ENCODE measurements at places on chromosomes 7 and 10. TPM values are rescaled to one million over a fixed set of nuclear protein-coding genes. Genes with fewer than 3 reads are reported as not detected.

GRCh38 chr7:116610210-116610609, 61.8 kb upstream of the MET start:
- no peak for DNase-seq

DNA sequence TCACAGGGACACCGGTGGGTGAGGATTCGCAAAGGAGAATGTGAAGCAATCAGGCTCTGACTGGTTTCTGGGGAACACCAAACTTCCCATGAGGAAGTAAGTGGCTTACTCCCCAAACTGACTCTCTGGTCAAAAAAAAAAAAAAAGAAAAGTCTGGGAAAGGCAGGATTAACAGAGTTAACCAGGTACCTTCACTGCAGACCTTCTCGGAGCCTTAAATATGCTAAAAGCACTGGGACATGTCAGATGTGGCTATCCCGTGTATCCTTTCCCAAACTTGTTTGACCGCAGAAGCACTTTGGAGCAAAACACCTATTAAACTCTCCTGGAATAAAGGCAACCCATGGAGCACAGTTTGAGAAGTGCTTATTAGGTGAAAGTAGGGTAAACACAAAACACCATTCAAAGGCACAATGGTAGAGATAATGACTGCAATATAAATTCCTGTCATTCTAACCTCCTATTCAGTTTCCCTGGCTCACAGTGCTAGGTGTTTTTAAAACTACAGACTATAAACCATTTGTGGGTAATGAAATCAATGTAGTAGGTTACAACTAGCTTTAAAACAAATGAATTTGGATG, 44.1 kb upstream of the MXI1 start:
- no peak for DNase-seq

DNA sequence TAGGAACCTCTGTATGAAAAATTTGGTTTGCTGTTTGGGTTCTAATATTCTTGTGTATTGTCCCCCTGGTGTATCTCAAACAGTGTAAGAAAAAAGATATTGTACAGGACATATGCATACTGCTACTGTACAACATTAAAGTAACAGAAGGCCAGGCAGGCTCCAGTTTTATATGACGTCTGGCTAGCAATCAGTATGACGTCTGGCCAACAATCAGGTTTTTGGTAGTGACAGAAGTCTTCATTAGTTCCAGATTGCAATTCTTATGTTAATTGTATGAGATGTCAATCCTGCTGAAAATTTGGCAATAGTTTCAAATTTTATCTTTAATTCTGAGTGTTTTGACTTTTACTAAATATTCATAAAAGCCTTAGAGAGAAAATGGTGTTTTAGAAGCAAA, 67.9 kb upstream of the KCND2 start:
- no peak for DNase-seq

- no peak for DNase-seq
These were observed 64.2 kb upstream of the DNAJB6 start for GRCh38 chr7:157272351-157273207.

DNA sequence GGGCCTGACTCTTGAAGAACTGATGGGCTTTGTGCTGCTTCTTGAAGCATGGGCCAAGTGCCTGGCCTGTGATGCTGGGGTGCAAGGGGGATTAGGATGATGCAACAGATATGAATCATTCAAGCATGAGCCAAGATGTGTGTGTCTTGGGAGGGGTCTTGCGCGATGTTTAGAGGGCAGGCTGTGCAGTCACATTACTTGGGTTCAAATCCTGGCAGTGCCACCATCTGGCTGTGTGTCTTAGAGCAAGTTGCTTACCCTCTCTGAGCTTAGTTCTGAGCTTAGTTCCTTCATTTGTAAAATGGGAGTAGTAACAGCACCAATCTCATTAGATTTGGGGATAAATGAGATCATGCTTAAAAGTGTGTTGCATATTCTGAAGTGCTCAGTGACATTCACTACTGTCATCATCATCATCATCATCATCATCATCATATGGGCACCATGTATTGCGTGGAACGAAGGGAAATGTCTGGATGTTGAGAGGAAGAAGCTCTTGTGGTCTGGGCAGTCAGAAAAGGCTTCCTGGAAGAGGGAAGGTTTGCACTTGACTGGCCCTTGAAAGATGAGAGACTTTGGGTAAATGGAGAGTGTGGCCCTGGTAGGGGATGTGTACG, 9.3 kb downstream of the UNC5B start:
- no peak for DNase-seq

DNA sequence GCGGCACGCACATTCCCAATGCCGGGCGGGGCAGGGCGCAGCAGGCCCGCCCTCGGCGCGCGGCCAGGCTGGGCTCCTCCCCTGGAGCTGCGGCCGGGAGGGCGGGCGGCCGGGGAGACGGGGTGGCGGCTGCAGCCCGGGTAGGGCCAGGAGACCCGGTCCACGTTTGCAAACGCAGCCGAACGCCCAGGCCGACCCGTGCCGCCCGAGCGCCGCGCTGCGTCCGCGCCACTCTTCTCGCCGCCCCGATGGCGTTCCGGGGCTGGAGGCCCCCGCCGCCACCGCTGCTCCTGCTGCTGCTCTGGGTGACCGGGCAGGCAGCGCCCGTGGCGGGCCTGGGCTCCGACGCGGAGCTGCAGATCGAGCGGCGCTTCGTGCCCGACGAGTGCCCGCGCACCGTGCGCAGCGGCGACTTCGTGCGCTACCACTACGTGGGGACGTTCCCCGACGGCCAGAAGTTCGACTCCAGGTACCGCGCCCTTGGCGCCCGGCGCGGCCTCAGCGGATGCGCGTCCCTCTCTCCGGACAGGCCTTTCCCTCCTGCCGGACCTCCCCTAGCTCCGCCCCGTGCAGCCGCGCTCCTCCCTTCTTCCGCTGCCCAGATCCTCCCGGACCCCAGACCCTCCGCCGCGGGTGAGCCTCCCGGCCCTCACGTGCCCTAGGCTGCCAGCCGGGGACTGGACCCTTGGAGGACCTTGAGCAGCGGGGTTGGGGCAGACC, at the start of gene FKBP9:
Gene FKBP9, plus strand, starts transcription at position 115 of the 720 bp plus-strand sequence. Its CDS starts 134 bp downstream, at position 249.
- peak; percentile 78 for DNase-seq

DNA sequence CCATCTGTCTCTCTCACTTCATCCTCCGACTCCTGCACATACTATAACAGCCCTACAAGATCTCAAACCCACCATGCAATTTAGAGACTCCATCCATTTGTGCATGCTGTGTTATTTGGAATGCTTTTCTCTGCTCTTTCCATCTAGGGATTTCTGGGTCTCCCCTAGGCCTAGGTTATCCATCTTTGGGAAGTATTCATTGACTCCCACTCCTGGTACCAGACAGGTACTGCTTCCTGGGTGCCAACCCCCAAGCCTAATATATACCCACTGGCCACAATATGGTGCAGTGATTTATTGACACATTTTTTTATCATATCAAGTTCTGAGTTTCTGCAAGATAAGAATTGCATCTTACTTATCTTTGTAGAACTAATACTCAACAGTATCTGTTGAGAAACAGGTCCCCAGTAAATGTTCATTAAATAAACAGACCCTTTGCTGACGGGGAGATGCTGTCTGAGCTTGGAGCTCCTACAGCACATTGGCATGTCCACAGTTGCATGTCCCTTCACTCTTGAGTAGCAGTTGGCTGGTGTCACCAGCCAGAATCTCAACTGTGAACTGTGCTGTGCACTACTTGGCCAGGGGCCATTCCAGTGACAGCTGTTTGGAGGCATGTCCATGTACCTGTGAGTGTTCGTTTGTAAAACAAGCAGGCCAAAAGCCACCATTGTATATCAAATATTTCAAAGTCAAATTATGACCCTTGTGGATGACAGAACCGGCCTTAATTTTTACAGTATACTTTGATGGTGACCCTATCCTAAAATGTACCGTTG, 223.3 kb upstream of the NFE2L3 start:
- no peak for DNase-seq

DNA sequence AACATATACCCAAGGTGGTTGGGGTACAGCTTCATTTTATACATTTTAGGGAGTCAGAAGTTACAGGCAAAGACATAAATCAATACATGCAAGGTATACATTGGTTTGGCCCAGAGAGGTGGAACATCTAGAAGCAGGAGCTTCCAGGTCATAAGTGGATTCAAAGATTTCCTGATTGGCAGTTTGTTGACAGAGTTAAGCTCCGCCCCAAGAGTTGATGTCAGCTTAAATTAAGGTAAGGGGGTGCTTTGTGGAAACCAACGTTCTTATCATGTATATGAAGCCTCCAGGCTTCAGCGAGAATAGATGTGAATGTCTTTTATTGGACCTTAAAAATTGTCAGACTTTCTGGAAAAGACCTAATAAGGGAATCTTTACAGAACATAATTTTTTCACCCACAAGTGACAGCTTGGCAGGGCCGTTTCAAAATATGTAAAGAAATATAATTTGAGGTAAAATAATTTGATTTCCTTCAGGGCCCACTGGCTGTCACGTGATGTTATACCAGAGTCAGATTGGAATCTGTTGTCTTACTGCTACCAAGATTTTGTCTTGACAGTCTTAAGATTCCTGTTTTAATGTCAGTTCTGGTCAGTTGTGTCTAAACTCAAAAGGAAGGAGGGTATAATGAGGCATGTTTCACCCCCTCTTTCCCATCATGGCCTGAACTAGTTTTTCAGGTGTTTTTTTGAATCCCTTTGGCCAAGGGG, 6.3 kb upstream of the PANK1 start:
- DNase-seq: no peak

- no peak for DNase-seq
These were observed 61.9 kb downstream of the CCDC6 start for GRCh38 chr10:59844436-59844835.

- no peak for DNase-seq
These were observed 40.7 kb upstream of the TOMM7 start for GRCh38 chr7:22863156-22863899.

GRCh38 chr10:119413093-119413453, 129.4 kb downstream of the RGS10 start:
- DNase-seq: no peak

Gene SLC26A3
- under 0.01 TPM for total RNA-seq

Gene MRC1
- 34.6 TPM for total RNA-seq

Gene CDNF
- 1.5 TPM for total RNA-seq

Gene FEZF1
- total RNA-seq: not detected

Gene DRGX
- not detected for total RNA-seq
